ENCODE measurements at places on chromosomes 2 and 18.

GRCh38 chr2:179936654-179937053, 70.4 kb downstream of the CWC22 start:
- peak; percentile 14 for DNase-seq

DNA sequence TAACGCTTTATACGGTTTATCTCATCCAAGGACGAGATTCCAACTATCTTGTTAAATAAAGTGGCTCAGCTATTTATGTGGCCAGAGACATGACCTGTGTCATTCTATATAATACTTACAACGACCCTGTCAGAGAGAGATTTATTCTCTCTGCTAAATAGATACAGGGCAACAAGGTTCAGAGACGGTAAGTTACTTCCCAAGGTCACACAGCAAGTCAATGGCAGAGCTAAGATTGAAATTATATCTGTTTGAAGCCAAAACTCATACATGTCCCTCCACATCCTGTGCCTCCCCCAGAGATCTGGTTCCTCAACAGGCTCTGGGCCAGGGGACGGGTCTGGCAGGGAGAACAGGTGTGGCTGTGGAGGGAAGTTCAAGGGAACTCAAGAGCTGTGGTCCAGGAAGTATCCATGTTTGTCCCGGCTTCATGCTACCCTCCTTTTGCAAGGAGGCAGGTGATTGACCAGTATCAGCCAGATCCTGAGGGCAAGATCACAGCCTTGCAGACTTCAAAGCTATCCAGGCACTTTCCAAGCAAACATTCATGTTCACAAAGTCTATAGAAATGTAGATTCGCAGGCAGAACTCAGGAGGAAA, 99.8 kb downstream of the CAPN13 start:
- DNase-seq, result no peak

- no peak for DNase-seq
These were observed 94.2 kb downstream of the ACSL3 start for GRCh38 chr2:222955008-222955407.

DNA sequence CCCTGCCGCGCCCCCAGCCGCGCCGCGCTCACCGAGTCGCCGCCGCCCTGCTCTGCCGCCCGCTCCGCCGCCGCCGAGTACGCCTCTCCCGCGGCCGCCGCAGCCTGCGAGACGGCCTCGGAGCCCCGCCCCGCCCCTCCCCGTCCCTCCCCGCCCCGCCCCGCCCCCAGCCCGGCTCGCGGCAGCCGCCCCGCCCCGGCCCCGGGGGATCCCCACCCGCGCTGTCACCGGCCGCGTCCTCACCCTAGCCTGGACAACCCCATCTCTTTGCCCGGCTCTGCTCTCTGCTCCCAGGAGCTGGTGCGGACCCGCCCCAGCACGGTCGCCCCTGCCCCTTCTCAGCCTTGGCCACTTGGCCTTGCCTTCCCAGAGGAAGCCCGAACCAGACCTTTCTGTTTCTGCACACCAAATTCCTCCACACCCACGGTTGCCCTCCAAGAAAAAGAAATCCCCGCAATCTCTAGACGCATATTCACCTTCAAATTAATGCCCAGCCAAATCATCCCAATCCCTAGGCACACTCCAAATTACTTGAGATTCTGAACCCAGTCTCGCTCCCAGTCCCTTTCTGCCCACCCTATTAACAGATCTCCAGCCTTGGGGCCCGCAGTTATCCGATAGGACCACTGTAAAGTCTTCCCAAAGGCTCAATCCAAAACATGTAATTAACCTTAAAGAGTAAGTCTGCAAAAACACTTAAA, at the start of gene CYRIA:
Gene CYRIA (minus strand): TSS at position 87 of the 701 bp plus-strand sequence. CDS start 77,715 bp downstream, outside the sequence.
- DNase-seq, result no peak

- DNase-seq, result peak; percentile 78
These were observed 7.0 kb upstream of the LDLRAD4 start for GRCh38 chr18:13211534-13211933.

- DNase-seq, result peak; percentile 12
These were observed 49.2 kb upstream of the TGIF1 start for GRCh38 chr18:3400567-3401296.

Data from KBM-7 (cell line).